Nasal cavity respiratory epithelium epithelial cell of viscerocranial mucosa (primary cell): ENCODE measurements at places on chromosomes 12 and 14. TPM values are rescaled to one million over a fixed set of nuclear protein-coding genes. Genes with fewer than 3 reads are reported as not detected.

The FAIM2 gene
- under 0.01 TPM in 1 of 2 replicates, not detected in the other for total RNA-seq

The PIANP gene
- total RNA-seq, result not detected in 2 replicates

The NEDD8 gene
- total RNA-seq, result 127 and 135 TPM in 2 replicates

The PTCSC3 gene
- not detected in 2 replicates for total RNA-seq

The SLC6A15 gene
- total RNA-seq, result 40.5 and 86.1 TPM in 2 replicates

The AVPR1A gene
- not detected in 2 replicates for total RNA-seq

The CD4 gene
- 0.21 TPM in 1 of 2 replicates, not detected in the other for total RNA-seq

The CCDC92 gene
- 3.1 and 9.8 TPM in 2 replicates for total RNA-seq

The NTF3 gene
- total RNA-seq, result not detected in 2 replicates

The PELI2 gene
- 1.0 and 6.4 TPM in 2 replicates for total RNA-seq

The RPGRIP1 gene
- total RNA-seq, result not detected in 2 replicates

The AMDHD1 gene
- under 0.01 TPM in 1 of 2 replicates, not detected in the other for total RNA-seq

The LIN7A gene
- total RNA-seq, result not detected in 2 replicates

The TIMELESS gene
- 6.8 and 7.1 TPM in 2 replicates for total RNA-seq

The SERPINA5 gene
- total RNA-seq, result not detected in 2 replicates
